HTR-8/SVneo (cell line): ENCODE measurements at places on chromosomes 11 and 22.

DNA sequence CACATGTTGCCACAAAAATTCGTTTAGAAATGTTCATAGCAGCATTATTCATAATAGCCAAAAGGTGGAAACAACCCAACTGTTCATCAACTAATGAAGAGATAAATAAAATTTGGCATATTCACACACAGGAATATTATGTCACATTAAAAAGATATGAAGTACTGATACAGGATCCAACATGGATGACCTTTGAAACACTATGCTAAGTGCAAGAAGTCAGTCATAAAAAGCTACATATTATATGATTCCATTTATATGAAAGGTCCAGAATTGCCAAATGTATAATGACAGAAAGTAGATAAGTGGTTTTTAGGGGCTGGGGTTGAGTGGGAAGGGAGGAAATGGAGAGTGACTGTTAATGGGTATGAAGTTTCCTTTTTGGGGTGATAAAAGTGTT lies 9.0 kb downstream of the PRR5L start:
- DNase-seq: no peak

DNA sequence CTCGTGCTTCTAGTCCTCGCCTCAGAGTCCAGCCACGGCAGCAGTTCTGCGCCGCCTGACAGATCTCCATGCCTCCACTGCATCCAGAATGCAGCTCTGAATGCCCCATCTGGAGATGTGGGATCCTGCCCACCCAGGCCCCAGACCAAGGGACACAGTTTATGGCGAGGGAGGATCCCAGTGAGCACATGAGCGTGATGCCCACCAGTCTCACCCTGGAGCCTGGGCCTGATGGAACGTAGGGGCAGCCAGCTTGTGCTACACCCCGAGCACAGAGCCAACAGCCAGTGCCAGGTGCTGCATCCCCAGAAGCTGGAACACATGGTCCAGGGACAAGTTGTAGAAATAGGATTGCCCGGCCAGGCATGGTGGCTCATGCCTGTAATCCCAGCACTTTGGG lies 10.4 kb downstream of the IGLL1 start:
- DNase-seq: no peak

DNA sequence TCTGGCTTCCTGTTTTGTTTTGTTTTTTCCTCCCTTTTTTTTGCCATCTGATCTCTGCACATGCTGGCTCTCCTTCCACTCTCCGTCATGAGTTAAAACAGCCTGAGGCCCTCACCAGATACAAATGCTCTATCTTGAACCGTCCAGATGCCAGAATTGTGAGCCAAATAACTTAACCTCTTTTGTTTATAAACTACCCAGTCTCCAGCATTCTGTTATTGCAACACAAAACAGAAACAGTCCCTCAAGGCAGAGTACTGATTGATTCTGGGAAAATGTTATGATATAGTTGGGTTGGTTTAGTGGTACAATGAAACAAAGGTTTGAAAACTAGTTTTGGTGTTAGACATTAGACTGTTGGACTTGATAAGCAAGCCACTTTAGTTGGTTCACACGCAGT lies 1390.0 kb upstream of the RAG2 start:
- no peak for DNase-seq

DNA sequence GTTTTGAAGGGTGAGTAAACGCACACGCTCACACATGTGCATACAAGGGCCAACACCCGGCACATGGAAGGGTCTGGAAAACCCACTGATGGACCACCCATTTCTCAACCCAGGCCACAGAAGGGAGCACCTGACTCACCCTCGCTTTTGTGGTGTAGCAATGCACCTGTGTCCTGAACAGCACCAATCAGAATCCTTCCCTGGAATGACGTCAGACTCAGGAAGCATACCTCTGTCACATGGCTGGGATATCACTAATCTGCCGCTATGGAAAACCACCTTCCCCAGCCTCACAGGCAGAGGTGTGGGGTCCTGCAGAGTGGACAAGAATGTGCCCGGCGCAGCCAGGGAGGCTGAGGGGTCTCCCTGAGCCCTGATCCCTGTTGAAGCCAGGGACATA lies 9.0 kb upstream of the OSM start:
- no peak for DNase-seq

DNA sequence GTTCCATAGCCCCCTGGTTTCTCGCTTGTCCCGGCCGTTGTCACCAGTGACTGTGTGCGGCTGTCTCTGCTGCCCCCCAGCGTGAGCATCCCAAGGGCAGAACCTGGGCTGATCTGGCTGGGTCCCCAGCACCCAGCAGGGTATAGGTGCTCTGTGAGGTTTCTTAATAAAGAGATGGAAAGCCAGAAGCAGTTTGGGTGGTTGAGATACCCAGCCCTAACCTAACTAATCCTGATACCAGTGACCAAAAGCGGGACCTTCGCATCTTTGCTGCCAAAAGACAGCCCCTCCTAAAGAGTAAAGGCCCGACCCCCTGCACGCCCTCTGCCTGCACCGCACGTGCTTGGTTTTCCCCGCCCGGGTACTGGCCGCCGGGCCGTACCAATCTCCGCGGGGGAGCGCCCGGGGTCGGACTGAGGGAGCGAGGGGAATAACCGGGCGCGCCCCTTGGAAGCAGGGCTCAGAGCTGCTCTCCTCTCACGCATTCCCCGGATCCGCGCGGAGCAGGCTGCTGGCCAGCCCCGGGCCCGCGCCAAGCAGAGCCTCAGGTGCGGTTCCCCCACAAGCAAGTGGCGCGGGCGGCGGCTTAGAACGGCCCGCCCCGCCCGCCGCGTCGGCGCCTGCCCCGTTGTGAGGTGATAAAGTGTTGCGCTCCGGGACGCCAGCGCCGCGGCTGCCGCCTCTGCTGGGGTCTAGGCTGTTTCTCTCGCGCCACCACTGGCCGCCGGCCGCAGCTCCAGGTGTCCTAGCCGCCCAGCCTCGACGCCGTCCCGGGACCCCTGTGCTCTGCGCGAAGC lies at the start of gene DGAT2:
TSS of gene DGAT2 (plus strand) at position 667 of the 797 bp plus-strand sequence. CDS start 214 bp downstream, outside the sequence.
- DNase-seq: peak; percentile 84

DNA sequence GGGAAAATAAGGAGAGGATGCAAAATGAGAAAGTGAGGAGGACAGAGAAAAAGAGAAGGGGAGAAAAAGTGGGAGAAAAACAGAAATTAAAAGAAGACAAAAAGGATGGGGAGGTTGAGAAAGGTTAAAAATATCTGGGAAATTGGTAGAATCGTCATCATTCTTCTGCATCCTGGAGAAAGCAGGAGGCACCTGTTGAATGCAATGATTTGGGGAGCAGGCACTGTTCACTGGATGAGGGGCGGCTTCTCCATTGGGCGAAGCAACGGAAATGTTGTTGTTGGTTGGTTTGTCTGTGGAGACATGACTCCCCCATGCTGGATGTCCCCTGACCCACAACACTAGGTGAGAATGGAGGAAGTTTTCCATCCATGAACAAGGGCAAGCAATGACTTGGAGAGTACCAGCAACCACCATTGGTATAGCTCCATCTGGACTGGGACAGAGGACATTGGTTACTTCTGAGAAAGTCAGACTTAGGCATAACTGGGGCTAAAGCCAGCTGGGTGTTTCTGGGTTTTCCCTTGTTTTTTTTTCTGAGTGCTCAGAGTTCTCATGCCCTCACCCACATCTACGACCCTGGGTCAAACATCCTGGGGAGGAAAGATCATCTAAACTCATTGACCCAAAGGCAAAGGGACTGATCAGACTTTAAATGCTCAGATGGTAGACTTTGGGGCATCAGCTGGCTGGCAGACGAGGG lies 11.9 kb upstream of the CD44 start:
- DNase-seq: no peak

DNA sequence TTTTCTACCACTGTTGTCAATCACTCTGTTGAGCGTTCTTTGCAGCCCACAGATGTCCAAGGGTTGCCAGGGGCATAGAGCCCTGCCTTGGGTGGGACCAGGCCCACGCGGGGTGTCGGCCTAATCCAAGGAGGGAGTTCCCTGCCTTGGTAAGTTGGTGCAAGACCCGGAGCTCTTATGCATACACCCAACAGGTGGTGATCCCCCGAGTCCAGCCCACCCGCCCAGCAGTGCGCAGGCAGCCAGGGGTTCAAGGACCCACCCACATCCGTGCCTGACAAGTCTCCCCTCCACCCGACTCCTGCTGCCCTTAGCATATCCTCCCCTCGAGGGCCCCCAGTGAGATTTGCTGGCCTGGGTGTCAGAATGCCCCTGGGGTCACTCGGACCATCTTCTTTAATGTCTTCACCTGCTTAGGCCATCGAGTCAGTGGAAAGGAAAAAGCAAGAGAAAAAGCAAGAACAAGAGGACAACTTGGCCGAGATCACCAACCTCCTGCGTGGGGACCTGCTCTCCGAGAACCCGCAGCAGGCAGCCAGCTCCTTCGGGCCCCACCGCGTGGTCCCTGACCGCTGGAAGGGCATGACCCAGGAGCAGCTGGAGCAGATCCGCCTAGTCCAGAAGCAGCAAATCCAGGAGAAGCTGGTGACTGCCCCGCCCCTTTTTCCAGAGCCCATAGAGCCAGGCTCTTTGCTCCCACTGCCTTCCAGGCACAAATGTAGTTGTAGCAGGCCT lies 12.2 kb downstream of the RIBC2 start:
- no peak for DNase-seq

- DNase-seq: no peak
Measured at GRCh38 chr22:42427167-42427566, 5.0 kb downstream of the NFAM1 start.

DNA sequence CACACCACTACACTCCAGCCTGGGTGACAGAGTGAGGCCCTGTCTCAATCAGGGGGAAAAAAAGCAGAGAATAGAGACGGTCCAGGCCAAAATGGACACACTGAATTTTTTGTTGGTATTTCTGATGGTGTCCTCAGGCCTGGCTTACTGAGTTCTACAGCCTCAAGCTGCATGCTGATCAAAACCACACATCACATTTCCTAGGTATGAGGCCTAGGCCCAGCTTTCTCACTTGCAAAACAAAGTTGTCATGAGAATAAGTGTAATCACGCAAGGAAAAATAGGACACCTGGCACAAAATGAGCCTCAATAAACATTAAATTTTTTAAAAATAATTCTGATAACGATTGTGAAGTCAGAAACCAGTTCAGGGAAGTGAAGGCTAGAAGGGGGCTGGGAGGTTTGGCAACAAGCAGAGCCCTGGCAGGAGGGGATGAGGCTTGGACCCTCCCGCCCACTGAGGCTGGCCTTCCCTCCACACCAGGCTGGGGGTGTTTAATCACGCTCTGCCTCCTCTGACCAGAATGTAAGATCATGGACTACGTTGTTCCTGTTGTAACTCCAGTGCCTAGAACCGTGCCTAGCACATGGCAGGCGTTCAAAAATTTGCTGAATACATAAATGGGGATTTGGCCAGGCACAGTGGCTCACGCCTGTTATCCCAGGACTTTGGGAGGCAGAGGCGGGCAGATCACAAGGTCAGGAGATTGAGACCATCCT lies 18.1 kb downstream of the PACSIN2 start:
- DNase-seq: no peak

GRCh38 chr11:69113226-69113625 lies 42.5 kb upstream of the SMIM38 start:
- no peak for DNase-seq
